ENCODE measurements at places on chromosomes 5 and 9.

DNA sequence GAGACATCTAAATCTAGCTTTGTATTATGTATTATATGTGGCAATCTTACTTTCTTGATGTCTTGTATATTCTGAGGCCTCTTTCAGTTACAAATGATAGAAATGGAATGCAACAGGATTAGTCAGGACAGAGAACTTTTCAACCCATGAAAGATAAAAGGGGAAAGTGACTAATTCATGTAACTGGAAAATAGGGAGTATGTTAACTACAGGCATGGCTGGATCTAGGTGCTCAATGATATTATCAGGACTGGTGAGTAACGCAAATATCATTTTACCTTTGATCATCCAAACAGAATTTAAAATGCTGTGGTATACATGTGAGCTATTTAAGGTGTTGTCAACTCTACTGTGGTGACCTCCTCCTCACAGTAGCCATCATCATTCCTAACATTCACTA is 215.7 kb upstream of the GLRA1 start:
- DNase-seq, result no peak

DNA sequence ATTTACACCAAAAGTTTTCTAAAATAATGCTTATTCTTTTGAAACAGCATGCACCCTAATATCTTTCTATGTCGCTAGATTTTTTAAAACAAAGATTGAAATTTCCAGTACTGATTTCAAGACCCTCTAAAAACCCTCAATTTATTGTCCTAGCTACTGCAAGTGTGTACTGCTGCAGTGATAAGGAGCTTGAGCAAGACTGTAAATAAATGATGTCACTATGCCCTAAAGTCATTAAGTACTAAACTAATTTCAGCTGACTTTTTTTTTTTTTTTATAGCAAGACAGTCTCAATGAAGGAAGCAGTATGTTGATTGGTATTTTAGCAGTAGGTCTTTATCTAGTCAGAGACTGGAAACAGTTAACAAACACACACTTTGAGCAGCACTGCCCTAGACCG is 12.2 kb upstream of the MIER3 start:
- DNase-seq, result no peak

GRCh38 chr5:5398071-5398470 is 24.4 kb upstream of the ICE1 start:
- no peak for DNase-seq

- DNase-seq, result no peak
These were observed 440.7 kb downstream of the DMAC1 start for GRCh38 chr9:7358876-7359275.

- no peak for DNase-seq
These were observed 2.2 kb downstream of the G3BP1 start for GRCh38 chr5:151773951-151774350.

GRCh38 chr5:35698047-35698808 is 80.6 kb downstream of the SPEF2 start:
- DNase-seq, result no peak

DNA sequence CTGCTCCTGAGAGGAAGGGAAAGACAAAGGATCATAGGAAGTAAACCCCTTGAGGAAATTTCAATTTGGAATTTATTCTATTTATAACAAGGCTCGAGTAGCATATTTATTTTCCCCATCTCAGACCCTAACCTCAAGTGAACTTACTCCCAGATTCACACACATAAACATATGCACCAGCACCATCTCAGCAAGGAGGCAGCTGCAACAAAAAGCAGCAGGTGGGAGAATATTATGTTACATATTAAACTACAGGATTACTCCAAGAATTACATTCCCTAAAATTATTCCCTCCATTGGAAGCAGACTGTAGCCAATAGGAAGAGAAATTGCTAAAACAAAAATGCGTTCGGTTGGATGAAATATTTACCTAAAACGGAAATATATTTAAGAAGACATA is 108.4 kb upstream of the PRSS3 start:
- DNase-seq, result no peak

DNA sequence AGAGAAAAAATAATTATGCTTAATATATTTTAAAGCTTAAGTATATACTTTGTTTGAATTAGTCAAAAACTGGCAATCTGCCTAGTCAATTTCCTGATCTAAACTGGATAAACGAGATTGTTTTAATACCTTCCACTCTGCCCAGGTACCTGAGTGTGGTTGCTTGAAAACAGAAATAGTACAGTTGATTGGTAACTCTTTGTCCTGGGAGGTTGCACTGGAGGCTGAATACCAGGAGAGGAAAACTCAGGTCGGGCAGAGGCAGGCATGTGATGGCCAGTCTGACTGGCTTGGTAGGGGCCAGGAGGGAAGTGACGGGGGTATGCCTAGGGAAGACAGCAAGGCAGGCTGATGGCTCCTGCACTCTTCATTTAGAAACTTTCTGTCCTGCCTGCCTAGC is 80.2 kb downstream of the PIK3R1 start:
- DNase-seq, result no peak

DNA sequence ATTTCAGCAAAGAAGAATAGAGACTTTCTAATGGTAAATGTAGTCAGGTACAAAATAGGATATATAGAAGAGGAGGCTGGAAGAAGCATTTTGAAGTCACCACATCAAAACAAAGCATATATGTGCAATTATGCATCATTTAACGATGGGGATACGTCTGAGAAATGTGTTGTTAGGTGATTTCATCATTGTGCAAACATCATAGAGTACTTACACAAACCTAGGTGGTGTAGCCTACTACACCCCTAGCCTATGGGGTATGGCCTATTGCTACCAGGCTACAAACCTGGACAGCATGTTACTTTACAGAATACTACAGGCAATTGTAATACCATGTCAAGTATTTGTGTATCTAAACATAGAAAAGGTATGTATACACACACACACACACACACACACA is 28.4 kb downstream of the ELP1 start:
- no peak for DNase-seq

- DNase-seq, result no peak
These were observed 45.5 kb downstream of the COL27A1 start for GRCh38 chr9:114200721-114201300.

DNA sequence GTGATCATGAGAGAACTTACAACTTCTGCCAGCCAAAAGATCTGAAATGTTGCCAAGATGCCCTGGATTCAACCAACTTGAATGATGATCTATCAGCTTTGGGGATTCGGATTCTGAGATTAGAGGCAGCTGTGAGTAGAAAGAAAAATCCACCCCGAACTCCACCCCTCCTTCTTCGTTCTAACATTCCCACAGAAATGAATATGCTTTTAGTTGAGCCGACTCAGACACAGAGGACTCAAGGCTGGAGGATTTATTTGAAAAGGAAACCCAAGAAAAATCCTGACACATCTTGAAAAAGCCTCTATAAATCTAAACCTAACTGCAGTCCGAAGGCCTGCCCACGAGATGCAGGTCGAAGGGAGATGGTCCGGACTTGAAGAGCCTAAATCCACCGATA is 275.0 kb downstream of the GAS1 start:
- DNase-seq, result no peak

- no peak for DNase-seq
These were observed 105.3 kb downstream of the UBE2R2 start for GRCh38 chr9:33921967-33922895.

- no peak for DNase-seq
These were observed 62.1 kb downstream of the C5orf15 start for GRCh38 chr5:133906303-133906702.

DNA sequence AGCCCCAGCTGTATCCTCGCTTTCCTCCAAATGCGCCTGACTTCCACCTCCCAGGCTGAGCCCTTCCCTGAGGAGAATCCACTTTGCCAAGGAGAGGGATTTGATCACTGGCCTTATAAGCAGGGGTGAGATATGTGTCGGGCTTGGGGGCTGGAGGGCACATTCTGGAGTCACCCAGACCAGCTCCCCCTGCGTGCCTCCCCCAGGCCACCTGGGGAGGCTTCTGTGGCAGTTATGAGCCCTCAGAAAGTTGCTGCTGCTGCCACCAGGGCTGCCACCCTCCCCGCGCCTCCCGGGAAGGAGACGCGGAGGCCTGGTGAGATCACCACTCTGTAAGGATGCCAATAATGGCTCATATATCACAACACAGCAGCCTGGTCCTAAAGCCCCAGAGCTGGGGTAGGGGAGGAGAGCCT is 211.5 kb downstream of the PAPPA start:
- DNase-seq, result no peak

DNA sequence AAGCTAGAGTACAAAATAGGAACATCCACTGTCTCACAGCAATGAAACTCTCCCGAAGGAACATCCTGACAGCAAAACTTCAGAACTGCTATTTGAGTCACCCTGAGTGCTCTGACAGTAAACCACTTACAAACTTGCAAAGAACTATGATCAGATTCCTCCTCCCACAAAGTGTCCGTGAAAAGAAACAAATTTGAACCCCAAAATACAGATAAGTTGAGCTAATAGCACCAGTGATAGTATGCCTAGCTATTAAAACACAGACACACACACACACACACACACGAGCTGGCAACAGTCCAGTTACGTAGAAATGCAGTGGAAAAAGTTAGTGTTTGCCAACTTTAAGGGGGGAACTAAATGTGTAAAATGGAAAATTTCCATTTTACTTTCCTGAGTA is 3.1 kb upstream of the GLIS3 start:
- DNase-seq, result no peak

DNA sequence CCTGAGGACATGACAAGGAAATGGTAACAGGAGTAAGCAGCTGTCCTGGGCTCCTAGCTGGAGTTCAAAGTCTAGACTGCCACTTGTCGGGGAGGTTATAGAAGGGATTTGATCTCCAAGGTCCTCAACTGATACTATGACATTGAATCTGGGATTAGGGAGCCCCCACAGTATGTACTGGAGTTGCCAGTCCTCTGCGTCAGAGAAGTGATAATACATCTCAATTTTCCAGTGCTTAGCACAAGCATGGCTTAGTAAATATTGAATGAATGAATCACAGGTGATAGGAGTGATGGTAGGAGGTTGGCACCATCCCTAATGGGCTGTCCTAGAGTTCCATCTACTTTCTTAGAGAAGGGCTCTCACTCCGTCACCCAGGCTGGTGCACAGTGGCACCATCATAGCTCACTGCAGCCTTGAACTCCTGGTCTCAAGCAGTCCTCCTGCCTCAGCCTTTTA is 6.2 kb upstream of the TPM2 start:
- DNase-seq, result no peak

DNA sequence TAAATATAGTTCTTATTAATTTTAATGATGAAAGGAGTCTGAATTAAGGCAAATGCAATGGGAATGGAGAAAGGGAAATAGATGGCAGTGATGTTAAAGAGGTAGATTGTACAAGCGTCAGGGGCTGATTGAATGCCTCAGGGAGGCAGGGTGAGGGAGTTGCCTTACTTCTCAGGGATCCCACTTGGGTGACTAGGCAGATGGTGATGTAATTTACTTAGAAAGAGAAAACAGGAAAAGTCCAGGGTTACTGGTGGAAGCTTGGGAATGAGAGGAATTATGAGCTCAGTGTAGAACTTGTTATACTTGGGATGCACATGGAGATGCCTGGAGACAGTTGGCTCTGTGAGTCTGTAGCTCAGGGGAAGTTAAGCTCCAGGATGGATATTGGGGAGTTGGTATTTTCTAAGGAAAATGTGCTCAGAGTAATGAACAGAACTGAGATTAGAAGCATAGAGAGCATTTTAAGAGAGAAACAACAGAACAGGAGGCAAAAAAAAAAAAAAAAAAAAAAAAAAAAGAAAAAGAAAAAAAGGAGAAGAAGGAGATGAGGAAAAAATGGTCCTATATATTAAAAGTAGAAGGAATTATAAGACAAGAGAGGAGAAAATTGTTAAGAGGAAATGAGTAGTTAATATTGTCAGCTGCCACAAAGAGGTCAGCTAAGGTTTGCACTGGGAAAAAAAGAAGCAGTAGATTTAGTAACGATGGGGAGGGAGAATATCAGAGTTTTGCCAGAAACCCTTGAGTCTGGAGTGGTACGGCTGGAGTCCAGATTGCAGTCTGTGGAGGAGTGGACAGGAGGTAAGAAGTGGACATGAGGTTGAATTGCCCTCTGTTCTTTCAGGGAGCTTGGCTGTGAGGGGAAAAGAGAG is 88.0 kb upstream of the ELL2 start:
- DNase-seq, result no peak

DNA sequence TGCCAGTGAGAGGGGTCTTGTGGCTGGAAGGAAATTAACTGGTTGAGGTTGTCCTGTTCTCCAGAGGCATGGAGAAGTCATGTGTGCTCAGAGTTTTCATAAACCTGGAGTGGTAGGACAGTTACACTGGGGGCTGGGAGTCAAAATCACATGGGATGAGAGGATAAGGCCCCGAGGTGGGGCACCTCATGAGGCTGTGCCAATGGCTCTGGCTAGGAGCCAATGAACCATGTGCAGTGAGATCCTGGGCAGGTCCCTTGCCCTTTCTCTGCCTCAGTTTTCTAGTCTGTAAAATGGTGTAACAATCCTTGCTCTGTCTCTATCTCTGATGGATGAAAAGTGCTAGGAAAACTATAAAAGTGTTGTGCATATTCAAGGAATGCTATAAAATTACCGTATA is 7.0 kb upstream of the SYNPO start:
- no peak for DNase-seq

GRCh38 chr9:130693101-130693425 is 517 bp upstream of the EXOSC2 start:
- DNase-seq, result no peak

DNA sequence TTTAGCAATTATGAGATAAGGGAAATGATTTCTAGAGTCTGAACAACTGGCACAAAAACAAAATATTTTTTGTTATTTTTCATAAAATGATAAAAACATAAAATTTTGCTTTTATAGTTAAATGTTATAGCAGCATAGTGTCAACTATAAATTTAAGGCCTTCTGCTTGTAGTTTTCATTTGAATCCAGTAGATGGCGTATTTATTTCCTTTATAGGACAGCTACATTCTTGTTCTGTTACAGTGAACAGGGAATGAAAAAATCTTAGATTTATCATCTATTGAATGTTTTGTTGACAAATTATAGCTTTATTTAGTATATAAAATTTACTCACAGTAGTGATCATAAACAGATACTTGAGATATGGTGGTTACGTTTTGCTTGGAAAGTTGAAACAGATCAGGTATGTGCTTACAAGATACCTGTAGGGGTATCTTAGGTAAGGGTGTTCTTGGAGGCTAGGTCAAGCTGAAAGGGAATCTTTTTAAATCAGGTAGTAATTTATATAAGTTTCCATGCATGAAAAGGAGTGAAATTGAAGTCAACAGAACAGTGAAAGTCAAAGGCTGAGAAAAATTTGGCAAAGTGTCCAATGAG is 239.3 kb upstream of the GRIN3A start:
- DNase-seq, result no peak

Measured in GF-D8 (cell line).